ENCODE measurements at places on chromosomes 3 and 15.

- ATAC-seq, result no peak
- no peak overlapping the region for H3K4me3 ChIP-seq
- peaks cover 27% of the 10 kb centered on the region for H3K4me1 ChIP-seq
- no peak overlapping the region for H3K27ac ChIP-seq
- H3K27me3 ChIP-seq, result no peaks in the 10 kb centered on the region
Measured at GRCh38 chr15:40118473-40118872, 9.8 kb upstream of the BMF start.

DNA sequence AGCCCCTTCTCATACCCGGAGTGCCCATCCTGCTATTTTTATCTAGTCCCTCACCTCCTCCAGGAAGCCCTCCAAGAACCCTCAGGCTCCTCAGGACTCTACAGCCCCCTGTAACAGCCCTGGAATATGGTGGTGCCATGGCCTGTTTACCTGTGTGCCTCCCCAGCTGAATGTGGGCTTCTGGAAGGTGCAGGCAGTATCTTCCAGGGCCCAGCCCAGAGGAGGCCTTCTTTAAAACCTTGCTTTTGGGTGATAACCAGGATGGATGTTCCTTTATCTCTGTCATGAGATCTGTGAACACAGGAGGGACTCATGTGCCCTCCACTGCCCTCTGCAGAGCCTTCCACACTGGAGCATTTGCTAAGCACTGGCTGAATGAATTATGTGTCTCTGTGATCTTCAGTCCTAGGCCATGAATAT is 36.7 kb upstream of the MRPS22 start:
- no peaks in the 10 kb centered on the region for H3K4me1 ChIP-seq
- H3K27ac ChIP-seq, result no peak overlapping the region
- peaks cover 9% of the 10 kb centered on the region for H3K27me3 ChIP-seq
- no peak for ATAC-seq

DNA sequence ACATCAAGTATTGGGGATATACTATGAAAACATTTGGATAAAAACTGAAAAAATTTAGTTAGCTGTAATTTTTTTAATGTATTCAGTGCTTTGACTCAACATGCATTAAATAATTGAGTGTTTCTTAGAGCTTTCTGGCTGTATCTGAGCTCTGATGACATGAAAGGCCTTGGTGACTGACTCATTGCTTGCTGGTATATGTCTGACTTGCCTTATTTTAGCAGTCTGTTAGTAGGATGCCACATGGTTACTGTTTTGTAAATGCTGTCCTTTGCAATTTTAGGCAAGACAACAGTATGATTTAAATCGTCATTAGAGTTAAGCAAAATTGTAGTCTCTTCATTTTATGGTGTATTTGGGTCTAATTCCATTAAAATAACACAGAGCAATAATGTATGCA is 199.2 kb downstream of the GHSR start:
- no peak overlapping the region for H3K4me3 ChIP-seq
- H3K27me3 ChIP-seq, result no peaks in the 10 kb centered on the region
- peaks cover 24% of the 10 kb centered on the region for H3K36me3 ChIP-seq
- H3K4me1 ChIP-seq, result no peaks in the 10 kb centered on the region

- no peaks in the 10 kb centered on the region for H3K36me3 ChIP-seq
- ATAC-seq, result no peak
- H3K4me1 ChIP-seq, result no peaks in the 10 kb centered on the region
- H3K4me3 ChIP-seq, result no peak overlapping the region
Measured at GRCh38 chr3:175664911-175665310, 805.8 kb downstream of the NAALADL2 start.

- no peak overlapping the region for H3K4me3 ChIP-seq
- no peaks in the 10 kb centered on the region for H3K27me3 ChIP-seq
- no peaks in the 10 kb centered on the region for H3K36me3 ChIP-seq
- H3K4me1 ChIP-seq, result peaks cover 11% of the 10 kb centered on the region
Measured at GRCh38 chr3:462851-463250, 266.3 kb downstream of the CHL1 start.

DNA sequence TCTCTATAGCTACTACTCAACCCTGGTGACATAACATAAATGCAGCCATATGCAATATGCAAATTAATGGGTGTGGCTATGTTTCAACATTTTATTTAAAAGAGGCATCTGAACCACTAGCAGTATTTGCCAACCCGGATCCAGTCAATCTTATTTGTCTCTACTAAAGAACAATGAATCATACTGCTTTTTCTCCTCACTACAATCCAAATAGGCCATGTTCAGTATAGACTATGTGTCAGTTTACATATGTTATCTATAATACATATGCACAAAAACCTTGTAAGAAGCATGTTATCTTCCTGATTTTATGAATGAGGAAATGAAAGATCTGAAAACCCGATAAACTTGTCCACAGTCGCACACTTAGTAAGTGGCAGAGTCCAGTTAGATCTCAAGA is 125.7 kb downstream of the STAG1 start:
- peaks cover 53% of the 10 kb centered on the region for H3K36me3 ChIP-seq
- H3K27me3 ChIP-seq, result no peaks in the 10 kb centered on the region
- peaks cover 36% of the 10 kb centered on the region for H3K4me1 ChIP-seq

DNA sequence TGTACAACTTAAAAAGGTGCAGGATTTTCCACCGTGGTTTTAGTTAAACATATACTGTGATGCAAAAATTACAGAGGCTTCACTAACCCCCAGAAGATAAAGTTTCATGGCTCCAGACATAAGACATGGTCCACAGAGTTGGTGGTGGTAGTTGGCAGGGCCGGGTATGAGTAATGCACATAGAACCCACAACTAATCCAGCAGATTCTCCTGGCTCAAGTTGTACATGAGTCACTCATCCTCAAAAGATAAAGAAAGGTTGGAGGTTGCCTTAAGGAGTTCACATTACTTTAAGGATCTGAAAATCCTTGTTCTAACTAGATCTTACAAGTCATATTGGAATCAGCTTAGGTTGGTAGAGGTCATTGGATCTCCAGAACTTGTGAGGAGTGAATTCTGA is 98.3 kb upstream of the ZBTB20 start:
- H3K4me3 ChIP-seq, result no peak overlapping the region
- no peaks in the 10 kb centered on the region for H3K4me1 ChIP-seq
- no peaks in the 10 kb centered on the region for H3K27me3 ChIP-seq
- ATAC-seq, result no peak

DNA sequence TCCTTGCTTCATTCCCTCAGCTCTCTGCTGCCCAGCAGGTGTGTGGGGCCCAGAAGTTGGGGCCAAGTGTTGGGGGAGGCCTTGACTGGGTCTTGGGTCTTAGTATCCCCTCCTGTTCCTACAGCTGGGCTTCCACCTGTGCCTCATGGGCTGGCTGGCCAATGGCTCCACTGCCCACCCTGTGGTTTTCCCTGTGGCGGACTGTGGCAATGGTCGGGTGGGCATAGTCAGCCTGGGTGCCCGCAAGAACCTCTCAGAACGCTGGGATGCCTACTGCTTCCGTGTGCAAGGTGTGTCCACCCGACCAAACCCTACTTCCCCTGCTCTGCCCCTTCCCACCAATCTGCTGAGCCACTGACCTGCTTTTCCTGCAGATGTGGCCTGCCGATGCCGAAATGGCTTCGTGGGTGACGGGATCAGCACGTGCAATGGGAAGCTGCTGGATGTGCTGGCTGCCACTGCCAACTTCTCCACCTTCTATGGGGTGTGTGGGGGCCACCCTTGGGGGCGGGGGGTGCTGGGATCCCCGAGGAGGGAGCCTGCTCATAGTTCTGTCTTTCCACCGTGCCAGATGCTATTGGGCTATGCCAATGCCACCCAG is 10.9 kb downstream of the NT5DC2 start:
- H3K36me3 ChIP-seq, result no peaks in the 10 kb centered on the region
- H3K27ac ChIP-seq, result no peak overlapping the region
- H3K27me3 ChIP-seq, result no peaks in the 10 kb centered on the region
- no peak for ATAC-seq
- H3K4me3 ChIP-seq, result no peak overlapping the region

DNA sequence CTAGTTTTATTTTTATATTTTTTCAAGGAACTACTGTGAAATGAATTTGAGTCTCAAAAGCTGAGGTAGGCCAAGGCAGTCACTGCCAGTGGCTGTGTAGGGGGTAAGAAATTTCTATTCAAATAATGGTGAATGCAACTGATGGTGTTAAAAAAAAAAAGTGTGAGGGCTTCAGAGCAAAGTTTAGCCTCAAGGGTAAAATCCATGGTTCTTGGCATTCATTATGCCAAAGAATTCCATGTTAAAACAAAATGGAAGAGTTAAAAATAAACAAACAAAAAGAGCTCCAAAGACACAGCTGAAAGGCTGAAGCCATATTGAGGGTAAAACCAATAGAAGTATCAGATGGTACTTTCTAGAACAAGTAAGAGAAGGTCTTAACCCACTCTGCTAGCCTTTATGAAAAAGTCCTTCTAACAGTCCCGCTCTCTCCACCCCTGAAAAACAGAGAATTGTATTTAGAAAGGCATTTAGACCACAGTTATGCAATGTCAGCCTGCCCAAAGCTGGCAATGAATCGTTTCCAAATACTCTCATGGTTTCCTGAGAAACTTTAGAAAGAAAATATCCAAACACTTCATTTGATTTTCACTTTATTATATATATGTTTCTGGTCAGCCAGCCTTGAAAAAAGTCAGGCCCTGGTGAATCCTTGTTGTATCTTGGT is 158.4 kb upstream of the GMNC start:
- no peaks in the 10 kb centered on the region for H3K27me3 ChIP-seq
- no peak for ATAC-seq
- H3K4me1 ChIP-seq, result no peaks in the 10 kb centered on the region
- H3K27ac ChIP-seq, result no peak overlapping the region

GRCh38 chr3:134149286-134149685 is 101.4 kb downstream of the RYK start:
- H3K27me3 ChIP-seq, result no peaks in the 10 kb centered on the region
- H3K4me1 ChIP-seq, result peaks cover 13% of the 10 kb centered on the region
- ATAC-seq, result no peak
- H3K36me3 ChIP-seq, result peaks cover 30% of the 10 kb centered on the region

DNA sequence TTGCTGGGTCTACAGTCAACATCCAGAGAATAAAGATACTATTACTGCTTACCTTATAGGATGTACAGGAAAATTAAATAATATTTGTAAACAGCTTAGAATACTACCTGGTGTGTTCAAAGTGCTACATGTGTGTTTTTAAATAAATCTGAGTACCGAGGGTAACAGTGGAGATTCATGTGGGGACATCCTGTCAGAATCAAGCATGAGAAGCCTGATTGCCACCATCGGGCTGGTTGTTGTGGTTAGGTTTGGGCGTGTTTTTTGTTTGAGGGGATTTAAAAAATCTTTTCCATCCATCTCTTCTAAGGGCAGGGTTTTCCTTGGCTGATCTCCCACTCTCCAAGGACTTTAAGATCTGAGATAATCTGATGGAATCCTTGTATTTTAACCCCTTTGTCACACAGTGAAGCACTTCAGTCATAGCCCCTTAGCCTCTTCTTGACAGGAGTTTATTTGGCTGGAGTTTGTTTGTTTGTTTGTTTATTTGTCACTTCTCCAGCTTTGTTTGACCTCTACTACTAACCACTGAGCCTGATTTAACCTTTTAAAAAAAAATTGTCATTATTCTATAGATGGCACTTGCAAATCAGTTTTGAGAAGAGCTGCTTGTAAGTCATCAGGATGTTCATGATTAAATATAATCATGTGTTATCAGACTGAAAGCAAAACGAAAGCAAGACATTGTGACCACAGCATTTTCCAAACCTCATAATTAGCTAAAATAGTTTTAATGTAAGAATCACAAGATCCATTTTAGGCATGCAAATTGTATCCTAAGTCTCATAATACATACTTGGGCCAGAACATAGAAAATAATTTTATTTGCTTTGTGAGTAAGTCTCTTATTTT is 72.8 kb upstream of the RARB start:
- no peaks in the 10 kb centered on the region for H3K4me1 ChIP-seq
- no peaks in the 10 kb centered on the region for H3K27me3 ChIP-seq
- H3K36me3 ChIP-seq, result no peaks in the 10 kb centered on the region
- H3K4me3 ChIP-seq, result no peak overlapping the region
- ATAC-seq, result no peak

DNA sequence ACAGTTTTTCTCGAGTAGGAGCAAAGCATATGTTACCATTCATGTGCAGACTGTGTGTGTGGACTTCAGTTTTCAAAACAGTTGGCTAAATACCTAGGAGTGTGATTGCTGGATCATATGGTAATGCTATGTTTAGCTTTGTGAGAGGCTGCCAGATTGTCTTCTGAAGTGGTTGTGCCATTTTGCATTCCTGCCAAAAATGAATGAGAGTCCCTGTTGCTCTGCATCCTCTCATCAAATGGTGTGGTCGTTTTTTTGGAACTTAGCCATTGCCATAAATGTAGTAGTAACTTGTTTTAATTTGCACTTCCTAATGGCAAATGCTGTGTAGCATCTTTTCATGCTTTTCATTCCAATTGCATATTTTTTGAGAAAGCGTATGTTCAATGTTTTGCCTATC is 77.2 kb upstream of the NDN start:
- no peak for ATAC-seq
- H3K36me3 ChIP-seq, result no peaks in the 10 kb centered on the region
- H3K27me3 ChIP-seq, result no peaks in the 10 kb centered on the region

- no peaks in the 10 kb centered on the region for H3K4me1 ChIP-seq
- H3K27me3 ChIP-seq, result peaks cover 22% of the 10 kb centered on the region
- H3K36me3 ChIP-seq, result no peaks in the 10 kb centered on the region
- no peak overlapping the region for H3K4me3 ChIP-seq
- no peak for ATAC-seq
- H3K27ac ChIP-seq, result no peak overlapping the region
Measured at GRCh38 chr3:154137036-154137435, 15.8 kb downstream of the ARHGEF26 start.

DNA sequence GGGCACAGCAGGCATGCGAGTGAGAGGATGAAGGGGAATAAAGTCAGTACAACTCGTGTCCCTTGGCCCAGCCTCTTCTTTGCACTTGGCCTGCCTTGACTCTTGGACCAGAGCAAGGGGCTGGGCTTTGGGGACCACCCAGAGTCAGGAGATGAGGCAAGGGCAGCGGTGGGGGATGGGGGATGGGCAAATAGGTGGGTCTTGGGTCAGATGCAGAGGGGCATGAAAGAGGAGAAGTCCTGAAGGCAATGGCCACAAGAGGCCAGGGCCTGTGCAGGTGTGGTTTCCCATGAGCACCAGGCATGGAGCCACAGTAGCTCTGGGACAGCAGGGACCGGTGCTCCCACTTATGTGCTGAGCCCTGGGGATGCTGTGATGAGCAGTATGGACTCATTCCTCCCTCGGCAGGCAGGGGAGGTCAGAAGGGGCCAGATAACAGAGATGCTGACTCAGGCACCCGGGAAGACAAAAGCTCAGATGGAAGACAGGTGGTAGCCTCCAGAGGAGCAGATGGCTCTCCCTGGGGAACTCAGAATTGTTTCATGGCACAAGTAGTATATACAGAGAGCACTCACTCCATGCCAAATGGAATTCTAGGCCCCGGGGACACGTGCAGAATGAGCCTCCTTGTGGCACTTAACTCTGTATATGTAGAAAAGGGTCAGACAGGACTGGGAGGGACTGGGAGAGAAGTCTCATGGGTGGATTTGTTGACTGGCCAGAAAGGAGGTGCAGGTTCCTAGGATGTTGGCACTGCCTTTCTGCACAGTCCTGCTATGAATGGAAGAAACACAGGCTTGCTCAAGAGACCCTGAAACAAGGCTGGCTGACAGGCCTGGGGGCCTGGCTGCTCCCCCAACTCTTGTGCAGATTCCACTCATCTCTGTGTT is 14.3 kb downstream of the ZBTB47 start:
- no peaks in the 10 kb centered on the region for H3K36me3 ChIP-seq
- ATAC-seq, result no peak
- no peak overlapping the region for H3K27ac ChIP-seq
- H3K4me1 ChIP-seq, result peaks cover 11% of the 10 kb centered on the region

- H3K27ac ChIP-seq, result peak overlapping the region; percentile 59
- H3K4me3 ChIP-seq, result peak overlapping the region; percentile 13
- H3K4me1 ChIP-seq, result peaks cover 87% of the 10 kb centered on the region
- peaks cover 62% of the 10 kb centered on the region for H3K36me3 ChIP-seq
Measured at GRCh38 chr15:74868059-74868458, 5.1 kb downstream of the SCAMP2 start.

All from stimulated activated memory B cell treated with anti-CD40 and anti-IgM and Interleukin-4, amounts not matched to agents 10 μg/mL and 1 μg/mL and 100 μg/mL, for 72 hours (primary cell).